ENCODE measurements at places on chromosomes 11 and 22. TPM values are rescaled to one million over a fixed set of nuclear protein-coding genes. Genes with fewer than 3 reads are reported as not detected.

The OR4C6 gene
- total RNA-seq: not detected

DNA sequence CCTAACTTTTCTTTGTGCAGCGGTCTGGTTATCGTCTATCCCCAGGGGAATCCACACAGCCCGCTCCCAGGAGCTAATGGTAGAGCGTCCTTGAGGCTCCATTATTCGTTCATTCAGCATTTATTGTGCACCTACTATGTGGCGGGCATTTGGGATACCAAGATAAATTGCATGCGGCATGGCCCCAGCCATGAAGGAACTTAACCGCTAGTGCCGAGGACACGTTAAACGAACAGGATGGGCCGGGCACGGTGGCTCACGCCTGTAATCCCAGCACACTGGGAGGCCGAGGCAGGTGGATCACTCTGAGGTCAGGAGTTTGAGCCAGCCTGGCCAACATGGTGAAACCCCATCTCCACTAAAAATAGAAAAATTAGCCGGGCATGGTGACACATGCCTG is 11.2 kb downstream of the TMEM121B start:
- DNase-seq: no peak
- H3K4me1 ChIP-seq: no peaks in the 10 kb centered on the region
- H3K27ac ChIP-seq: no peak overlapping the region
- no peaks in the 10 kb centered on the region for H3K27me3 ChIP-seq
- H3K36me3 ChIP-seq: peaks cover 37% of the 10 kb centered on the region
- H3K4me3 ChIP-seq: no peak overlapping the region

The SLC1A2 gene
- 0.78 TPM for total RNA-seq

The MS4A6A gene
- 162 TPM for total RNA-seq

GRCh38 chr22:36610056-36610455 is 81.1 kb upstream of the EIF3D start:
- H3K4me1 ChIP-seq: no peaks in the 10 kb centered on the region
- no peak overlapping the region for H3K4me3 ChIP-seq
- no peaks in the 10 kb centered on the region for H3K36me3 ChIP-seq
- no peak for DNase-seq
- no peak overlapping the region for H3K27ac ChIP-seq

DNA sequence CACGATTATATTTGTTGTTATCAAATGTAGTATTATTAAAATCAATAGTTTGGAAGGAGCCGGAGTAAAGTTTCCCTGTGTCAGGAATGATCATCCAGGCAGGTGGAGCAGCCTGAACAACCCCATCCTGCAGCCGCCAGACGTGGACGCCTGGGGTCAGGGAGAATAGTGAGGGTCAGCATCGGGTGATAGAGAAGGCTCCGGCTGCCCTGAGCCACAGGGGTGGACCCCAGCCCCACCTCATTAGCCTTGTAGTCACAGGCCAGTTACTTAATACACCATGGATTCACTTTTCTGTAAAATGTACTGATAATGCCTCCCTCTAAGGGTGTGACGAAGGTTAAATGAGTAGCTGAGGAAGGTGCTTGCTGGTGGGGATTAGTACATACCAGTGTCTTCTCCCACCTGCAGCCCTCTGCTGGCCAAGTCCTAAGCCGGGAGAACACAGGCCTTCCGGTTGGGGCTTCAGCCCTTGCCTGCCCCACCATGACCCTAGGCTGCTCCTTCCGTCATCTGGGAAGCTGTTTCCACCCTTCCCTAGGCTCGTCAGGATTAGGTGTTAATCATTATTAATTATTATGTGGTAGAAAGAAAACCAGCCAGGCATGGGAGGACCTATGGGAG is 14.9 kb downstream of the TMEM121B start:
- no peak overlapping the region for H3K4me3 ChIP-seq
- peaks cover 65% of the 10 kb centered on the region for H3K36me3 ChIP-seq
- no peaks in the 10 kb centered on the region for H3K4me1 ChIP-seq
- no peaks in the 10 kb centered on the region for H3K27me3 ChIP-seq
- no peak overlapping the region for H3K27ac ChIP-seq

DNA sequence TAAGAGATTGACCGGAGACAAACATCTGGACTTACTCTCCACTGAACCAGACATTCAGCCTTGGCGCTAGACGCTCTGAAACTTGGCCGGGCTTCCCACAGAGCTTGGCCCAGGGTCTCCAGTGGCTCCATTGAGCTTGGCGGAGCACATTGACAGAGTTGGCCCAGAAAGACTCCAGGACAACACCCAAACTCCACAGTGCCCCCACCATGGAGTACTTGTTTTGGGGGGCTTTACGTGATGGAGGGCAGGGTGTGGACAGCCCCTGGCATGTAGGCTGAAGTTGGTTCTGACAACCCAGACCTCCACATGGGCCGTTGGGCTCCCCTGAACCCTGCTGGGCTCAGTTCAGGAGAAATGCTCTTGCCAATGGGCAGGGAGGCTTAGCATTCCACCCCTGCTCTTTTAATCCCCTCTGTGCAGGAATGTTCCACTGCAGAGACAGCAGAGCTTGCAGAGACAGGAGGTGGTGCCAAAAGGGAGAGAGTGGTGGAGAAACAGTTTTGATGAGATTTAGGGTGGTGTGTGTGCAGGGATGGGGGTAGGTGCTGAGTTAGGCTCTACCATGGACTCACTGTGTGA is 102.4 kb upstream of the TIMP3 start:
- no peaks in the 10 kb centered on the region for H3K36me3 ChIP-seq
- DNase-seq: no peak
- H3K4me3 ChIP-seq: no peak overlapping the region

DNA sequence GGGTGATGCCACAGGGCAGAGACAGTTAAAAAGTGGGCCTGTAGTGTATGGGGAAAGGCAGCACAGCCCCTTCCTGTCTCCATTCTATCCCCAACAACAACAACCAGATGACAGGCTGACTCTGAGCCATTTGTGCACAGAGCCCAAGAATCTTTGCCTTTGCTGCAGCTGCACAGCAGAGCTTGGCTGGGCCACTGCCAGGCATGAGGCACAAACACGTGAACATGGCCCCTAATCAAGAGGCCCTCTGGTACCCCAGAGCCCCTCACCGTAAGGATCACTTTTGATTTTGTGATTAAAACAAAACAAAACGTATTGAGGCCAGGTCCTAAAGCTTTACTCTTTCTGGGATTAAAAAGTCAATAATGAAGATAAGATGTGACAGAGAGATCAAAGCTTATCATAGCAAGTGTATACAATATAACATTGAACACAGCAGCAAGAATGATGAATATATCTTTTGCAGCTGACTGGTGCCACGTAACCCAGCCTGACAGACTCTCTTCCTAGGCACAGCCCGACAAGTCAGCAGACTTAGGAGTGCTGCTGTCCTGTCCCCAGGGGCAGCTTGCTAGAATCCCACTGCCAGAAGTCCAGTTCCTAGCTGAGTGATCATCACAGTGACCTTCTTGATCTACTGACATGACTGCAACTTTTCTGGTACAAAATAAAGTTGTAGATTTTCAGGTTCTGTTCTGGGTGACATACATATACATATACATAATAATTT is 117.8 kb downstream of the SERGEF start:
- no peak overlapping the region for H3K4me3 ChIP-seq
- no peak for DNase-seq
- H3K4me1 ChIP-seq: no peaks in the 10 kb centered on the region
- H3K27me3 ChIP-seq: no peaks in the 10 kb centered on the region

The OR51F1 gene
- total RNA-seq: not detected

- H3K36me3 ChIP-seq: no peaks in the 10 kb centered on the region
- H3K4me3 ChIP-seq: no peak within 1 kb of the TSS
- H3K27me3 ChIP-seq: no peaks in the 10 kb centered on the region
- no peak for DNase-seq
- no peaks in the 10 kb centered on the region for H3K4me1 ChIP-seq
- no peak within 1 kb of the TSS for H3K27ac ChIP-seq
Observed at GRCh38 chr11:55838452-55838851, at the start of gene OR5D16. Gene OR5D16 (plus strand): TSS chr11:55838752. CDS start chr11:55838752, 0 bp downstream.
